Spleen (tissue), 13 donors: ENCODE measurements at places on chromosomes 3 and 15. TPM values are rescaled to one million over a fixed set of nuclear protein-coding genes. Genes with fewer than 3 reads are reported as not detected.

TLR9 gene
- 3.7 TPM for total RNA-seq

DNA sequence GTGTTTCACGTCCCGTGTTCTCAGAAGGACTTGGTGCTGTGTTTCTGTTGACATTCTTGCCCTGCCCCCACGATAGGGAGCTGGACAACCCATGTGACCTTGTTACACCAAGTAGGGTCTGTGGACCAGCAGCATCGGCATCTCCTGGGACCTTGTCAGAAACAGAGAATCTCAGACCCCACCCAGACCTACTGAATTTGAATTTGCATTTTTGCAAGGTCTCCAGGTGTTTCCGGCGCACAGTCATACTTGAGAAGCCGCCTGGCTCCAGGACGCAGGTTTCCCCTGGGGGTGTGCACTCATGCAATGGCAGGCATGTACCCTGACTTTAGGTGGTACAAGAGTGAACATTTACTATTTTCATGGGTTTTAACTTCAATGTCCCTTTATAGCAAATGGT lies 117.9 kb downstream of the TLE3 start:
- no peak overlapping the region for H3K27ac ChIP-seq
- peaks cover 5% of the 10 kb centered on the region for H3K4me1 ChIP-seq
- H3K27me3 ChIP-seq, result peaks cover 69% of the 10 kb centered on the region
- no peaks in the 10 kb centered on the region for H3K36me3 ChIP-seq

GRCh38 chr3:138949002-138949418 lies 2.0 kb downstream of the FOXL2NB start:
- peaks cover 50% of the 10 kb centered on the region for H3K4me1 ChIP-seq

SLC2A2 gene
- total RNA-seq, result not detected

- DNase-seq, result no peak
- H3K4me1 ChIP-seq, result peaks cover 6% of the 10 kb centered on the region
- no peak overlapping the region for H3K4me3 ChIP-seq
Observed at GRCh38 chr15:48806151-48806550, 4.7 kb downstream of the CEP152 start.

CCDC80 gene
- 30.6 TPM for total RNA-seq
